ENCODE measurements at places on chromosomes 13 and 19. TPM values are rescaled to one million over a fixed set of nuclear protein-coding genes. Genes with fewer than 3 reads are reported as not detected.

GRCh38 chr13:46663206-46664037 is 110.5 kb downstream of the LRCH1 start:
- DNase-seq, result no peak

- DNase-seq, result peak; percentile 85
Observed at GRCh38 chr13:106484537-106485193, 50.8 kb downstream of the EFNB2 start.

NDUFA7 gene
- 25.0 TPM for total RNA-seq

DNA sequence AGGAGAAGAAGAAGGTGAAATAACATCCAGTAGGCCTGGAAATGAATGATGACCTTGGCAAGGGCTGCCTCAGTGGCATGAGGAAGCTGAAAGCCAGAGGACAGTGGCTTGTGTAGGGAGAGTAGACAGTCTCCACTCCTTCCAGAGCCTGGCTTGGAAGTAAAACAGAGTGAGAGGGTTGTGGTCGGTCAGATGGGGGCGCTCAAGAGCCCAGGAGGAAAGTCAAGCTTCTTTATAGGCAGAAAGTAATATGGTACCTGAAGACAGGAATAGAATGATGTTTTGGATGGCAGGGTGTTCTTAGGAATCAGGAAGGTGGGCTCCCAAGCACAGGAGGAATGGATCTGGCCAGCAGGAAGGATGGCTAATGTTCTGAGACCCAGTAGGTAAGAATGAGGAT is 75.1 kb upstream of the TSC22D1 start:
- DNase-seq, result no peak

DNA sequence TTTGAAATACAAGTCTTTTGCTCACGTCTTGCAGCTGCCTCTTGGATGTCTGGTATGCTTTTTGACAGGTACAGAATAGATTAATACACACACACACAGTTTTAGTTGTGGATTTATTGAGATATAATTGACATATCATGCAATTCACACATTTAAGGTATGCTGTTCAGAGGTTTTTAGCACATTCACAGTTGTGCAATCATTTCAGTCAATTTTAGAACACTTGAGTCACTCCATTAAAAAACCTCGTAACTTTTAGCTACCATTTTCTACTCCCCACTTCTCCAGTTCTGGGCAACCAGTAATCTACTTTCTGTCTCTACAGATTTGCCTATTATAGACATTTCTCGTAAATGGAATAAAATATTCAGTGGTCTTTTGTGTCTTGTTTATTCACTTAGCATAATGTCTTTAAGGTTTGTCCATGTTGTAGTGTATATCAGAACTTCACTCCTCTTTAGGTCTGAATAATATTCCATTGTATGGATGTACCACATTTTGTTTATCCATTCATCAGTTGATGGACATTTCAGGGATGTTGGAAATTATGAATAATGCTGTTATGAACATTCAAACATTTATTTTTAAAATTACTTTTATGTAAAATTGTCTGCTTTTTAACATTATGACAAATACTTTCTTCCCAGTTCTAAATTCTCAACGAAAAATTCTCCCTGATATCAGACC is 2.5 kb upstream of the ZMYM2 start:
- no peak for DNase-seq

PTH2 gene
- total RNA-seq, result not detected

DNA sequence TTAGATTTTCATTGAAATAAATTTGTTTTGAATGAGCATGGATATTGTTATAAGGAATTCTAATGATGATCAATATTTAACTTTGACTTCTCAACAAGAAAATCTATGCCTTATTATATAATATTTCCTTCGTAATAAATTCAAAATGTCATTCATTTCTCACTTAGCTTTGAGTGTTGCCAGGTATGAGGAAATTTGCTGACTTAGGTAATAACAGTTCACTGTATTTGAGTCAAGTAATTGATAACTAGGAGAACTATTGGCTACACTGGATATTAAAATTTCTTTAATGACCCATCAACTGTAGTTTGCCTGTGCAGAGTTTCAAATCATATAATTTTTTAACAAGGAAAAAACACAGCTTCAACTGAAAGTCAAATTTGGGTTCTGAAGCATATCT is 746.6 kb downstream of the SLITRK5 start:
- DNase-seq, result no peak

DNA sequence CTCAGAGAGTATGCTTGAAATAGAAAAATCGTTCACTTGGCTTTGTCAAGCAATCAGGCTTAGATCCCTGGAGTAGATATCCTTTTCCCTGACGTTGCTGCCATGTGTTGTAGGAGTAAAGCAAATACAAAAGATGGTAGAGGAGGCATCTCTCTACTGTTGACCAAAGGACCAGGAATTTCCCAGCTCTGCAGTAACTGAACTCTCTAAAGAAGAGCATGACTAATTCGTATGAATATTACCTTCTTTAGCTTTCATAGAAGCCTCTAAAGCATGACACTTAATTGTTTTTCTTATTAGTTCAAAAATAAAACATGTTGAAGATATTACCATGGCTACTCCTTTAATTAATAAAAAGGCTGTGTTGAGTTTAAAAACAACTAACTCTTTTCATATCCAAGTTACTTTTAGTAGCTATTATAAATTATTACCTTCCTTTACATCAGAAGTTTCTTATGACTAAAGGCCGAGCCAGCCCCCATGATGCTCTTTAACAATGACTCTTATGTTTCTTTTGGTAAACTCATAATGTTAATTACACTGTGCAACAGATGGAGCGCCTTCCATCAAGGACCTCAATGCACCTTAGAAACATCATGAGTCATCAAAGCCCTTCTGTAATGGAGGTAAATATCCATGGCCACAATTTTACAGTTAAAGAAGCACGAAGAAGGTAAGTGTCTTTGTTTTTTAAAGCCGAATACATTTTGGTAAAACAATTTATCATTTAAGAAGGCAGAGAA is 352.4 kb downstream of the KLF5 start:
- no peak for DNase-seq

- DNase-seq, result no peak
Observed at GRCh38 chr13:70795484-70795883, 687.2 kb upstream of the KLHL1 start.

DNA sequence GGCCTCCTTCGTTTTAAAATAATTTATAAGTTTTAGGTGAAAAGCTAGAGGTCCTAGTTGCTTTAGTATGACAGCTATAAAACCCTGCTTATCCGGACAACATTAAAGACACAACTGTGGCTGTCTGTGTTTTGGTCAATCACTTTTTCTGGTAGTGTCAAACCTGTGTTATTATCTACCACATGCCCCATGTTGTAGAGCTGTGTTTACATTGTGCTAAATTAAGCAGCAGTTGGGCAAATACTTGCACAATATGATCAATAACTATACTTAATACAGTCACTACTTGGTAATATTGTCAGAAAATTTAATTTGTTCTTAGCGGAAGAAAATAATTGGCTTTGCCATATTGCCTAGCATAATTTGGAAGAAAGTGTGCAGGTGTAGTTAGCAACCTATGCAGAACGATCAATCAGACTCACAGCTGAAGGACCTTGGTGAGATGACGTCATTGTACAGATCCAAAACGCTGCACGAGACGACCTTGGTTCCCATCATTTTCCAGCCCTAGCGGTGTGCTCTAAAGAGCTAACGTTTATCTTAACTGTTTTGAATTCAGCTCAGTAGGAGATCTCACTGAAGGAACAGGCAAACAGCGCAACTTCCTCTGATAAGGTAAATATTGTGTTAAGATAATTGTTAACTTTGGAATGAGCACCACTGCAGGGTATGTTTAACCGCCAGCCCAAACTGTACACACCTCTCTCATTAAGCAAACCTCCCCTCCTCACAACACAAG is 476.6 kb downstream of the IRS2 start:
- no peak for DNase-seq

GRCh38 chr19:16115301-16116039 is 3.8 kb downstream of the RAB8A start:
- no peak for DNase-seq

- DNase-seq, result no peak
Observed at GRCh38 chr19:30523791-30524190, 151.6 kb downstream of the ZNF536 start.

MBD3L2 gene
- total RNA-seq, result not detected

PSG1 gene
- total RNA-seq, result not detected

SIGLEC8 gene
- not detected for total RNA-seq

DNA sequence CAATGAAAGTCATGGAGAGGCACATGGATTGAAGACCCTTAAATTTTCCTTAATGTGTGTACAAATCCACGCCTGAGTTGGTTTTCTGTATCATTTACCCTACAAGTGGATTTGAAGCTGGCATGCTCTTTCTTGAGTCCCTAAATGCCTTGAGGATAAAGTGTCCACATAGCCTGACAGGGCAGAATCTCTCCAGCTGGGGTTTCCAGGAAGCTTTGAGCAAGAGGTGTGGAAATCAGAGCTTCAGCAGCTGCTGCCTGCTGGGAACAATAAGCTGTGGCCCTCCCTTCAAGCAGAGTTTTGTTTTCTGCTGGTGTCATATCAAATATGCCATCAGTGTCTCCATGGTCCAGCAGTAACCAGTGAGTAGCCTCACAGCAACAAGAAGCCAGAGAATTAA is 120.3 kb upstream of the SERTM1 start:
- no peak for DNase-seq

- peak; percentile 88 for DNase-seq
Observed at GRCh38 chr13:59531571-59532091, 632.1 kb downstream of the DIAPH3 start.

DNA sequence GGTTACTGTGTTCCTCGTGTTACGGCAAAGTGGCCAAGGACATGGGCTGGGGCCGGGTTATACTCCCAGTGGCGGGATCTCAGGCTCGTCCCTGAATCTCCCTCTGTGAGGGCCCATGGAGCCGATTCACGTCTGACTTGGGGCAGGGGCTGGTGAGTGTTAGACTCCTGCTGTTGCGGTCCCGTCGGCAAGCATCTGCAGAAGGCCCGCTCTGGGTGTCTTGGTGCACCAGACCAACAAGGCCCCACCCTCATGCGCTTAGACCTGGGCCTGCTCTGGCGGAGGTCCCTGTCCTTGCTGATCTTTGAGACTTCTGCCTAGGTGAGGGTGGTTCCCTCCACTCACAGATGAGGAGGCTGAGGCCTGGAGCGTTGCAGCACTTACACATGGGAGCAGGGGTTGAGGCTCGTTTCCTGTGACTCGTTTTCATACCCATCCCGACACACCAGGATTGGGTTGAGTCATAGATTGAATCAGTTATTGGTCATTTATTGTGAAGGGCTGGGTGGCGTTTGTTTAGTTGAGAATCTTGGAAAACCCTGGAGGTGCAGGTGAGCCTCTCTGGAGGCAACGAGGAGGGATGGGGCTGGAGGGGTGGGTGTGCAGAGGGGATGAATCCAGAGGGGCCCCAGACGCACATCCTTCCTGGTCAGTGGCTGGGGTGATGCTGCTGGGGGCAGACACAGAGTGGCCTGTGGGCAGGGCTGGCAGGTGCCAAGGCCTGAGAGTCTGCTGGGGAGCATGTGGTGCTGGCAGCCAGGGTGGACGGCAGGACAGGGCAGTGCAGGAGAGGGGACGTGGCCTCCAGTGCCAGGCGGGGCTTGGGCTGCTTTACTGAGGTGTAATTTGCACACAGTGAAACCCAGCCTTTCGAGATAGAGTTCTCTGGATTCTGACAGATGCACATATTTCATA is 4.6 kb downstream of the EPN1 start:
- no peak for DNase-seq

RAB3D gene
- 16.0 TPM for total RNA-seq

PNMA8C gene
- 0.27 TPM for total RNA-seq

DNA sequence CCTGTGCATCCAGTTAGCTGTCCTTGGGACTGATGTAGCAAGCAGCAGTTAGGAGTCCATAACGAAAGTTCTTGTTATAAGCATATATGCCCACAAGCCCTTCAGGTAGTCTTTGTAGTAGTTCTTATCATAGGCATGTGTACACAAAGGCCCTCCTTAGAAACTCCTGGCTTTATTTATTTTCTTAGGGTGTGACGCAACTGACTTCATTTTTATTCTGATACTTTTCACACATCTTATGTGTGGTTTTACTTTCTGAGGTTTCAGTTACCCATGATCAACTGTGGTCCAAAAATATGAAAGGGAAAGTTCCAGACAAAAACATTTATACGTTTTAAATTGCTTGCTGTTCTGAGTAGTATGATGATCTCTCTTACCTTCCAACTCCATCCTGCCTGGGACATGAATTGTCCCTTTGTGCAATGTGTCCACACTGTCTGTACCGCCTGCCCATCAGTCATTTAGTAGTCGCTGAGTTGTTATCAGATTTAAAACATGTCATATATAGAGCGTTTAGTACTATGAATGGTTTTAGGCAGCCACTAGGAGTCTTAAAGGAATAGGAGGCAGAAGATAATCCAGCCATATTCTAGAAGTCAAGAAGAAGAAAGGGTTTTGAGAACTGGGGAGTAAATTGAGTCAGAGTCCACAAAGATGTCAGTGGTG is 19.4 kb downstream of the GPC5 start:
- DNase-seq, result no peak

IGFL2 gene
- 0.49 TPM for total RNA-seq

LGALS7 gene
- not detected for total RNA-seq

- no peak for DNase-seq
Observed at GRCh38 chr13:110407531-110407930, 100.4 kb downstream of the COL4A2 start.

DNA sequence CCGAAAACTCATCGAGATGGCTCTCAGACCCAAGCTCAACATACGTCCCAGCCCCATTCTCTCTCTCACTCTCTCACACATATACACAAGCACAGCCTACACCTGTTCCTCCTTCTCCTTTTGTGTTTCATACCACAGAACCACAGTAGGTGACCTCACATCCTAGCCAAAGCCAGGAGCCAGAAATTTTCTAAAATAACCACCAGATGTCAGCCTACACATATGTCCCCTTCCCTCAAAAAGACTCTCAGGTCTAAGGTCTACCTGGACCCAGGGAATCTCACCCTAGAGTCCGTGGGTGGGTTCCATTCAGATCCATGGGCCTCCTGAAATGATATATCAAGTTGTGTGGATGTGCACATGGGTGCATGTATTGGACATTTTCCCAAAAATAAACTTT is 104.2 kb upstream of the IPO5 start:
- DNase-seq, result no peak

DNA sequence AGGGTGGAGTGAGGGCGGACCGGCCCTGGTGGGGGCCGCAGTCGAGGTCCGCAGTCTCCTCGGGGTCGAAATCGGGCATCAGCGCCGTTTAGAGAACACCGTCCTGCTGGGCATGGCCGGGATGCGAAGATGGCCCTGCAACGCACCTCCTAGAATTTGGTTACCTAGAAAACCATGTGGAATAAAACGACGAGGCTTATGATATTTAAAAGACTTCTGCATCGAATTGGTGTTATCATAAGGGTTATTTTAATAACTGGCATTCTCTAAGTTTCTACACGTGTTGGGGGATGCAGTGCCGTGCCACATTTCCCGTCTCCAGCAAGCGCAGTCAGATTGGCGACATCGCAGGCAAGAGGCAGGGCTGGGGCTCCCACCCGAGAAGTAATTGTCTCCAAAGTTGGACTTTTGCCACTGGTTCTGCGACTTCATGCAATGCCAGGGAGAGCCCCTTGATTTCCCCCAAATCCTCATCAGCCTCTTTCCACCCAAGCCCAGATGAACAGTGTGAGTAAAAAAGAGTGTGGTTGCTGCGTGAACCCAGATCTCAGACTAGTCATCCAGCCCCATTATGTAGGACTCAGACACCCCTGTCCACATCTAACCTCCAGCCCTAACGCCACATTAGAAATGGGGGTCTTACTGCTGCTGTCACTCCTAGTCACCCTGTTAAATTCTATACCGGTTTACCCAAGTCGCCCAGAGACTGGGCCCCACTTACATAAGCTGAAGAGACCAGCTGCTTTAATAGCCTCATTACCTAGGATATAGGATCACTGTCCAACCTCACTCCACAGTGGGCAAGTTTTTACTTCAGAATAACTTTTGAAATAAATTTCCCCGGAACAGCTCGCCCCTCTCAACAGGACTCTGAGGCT is 571 bp upstream of the DHRS12 start:
- peak; percentile 75 for DNase-seq

GRCh38 chr13:66111628-66112027 is 1118.5 kb downstream of the PCDH9 start:
- DNase-seq, result no peak
